Neural crest cell (in vitro differentiated cells): ENCODE measurements at places on chromosomes 4 and X. TPM values are rescaled to one million over a fixed set of nuclear protein-coding genes. Genes with fewer than 3 reads are reported as not detected.

Gene GPM6B
- total RNA-seq: 119 and 129 TPM in 2 replicates

DNA sequence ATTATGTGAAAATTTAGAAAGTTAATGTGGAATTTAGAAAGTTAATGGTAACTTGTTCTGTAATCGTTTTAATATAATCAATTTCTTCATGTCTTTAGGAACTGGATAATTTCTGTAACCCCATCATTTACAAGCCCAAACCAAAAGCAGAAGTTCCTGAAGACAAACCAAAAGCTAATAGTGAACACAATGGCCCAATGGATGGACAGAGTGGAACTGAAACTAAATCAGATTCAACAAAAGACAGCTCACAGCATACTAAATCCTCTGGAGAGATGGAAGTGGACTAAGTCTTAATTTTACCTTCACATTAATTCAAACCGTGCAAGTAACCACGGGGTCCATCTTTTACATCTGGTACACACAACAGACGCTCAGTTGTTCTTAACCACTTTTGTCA lies 48.1 kb upstream of the PLK4 start:
- no peak for DNase-seq

DNA sequence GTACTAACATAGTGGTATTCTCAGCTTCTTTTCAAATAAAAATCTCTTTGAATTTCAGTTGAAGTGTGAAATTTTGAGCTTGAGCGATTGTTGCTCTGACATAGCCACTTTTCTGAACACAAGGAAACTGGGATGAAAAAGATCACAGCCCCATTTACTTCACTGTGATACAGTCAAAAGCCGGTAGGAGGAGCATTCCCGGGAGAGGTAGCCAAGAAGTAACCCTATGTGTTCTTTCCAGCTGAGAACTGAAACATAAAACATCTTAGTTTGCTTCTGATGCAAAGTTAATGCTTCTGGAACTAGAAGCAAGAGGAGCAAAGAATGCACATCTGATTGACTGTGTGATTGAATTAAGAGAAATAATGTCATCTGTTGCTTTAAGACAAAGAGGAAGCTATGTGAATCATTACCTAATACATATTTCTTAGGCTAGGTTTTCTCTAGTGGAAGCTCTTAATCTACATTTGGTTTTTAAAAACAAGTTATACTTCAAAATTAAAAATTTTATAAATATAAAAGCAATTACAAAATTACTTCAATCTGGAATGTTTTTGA lies 88.3 kb upstream of the UNC5C start:
- peak; percentile 20 for DNase-seq

Gene STIM2
- total RNA-seq: 30.5 and 31.5 TPM in 2 replicates

GRCh38 chrX:13028871-13029636 lies 15.4 kb downstream of the FAM9C start:
- no peak for DNase-seq

Gene ALAS2
- total RNA-seq: not detected in 2 replicates

- DNase-seq: no peak
Observed at GRCh38 chr4:70946939-70947338, 44.8 kb downstream of the MOB1B start.

Gene TRPC5OS
- not detected in 2 replicates for total RNA-seq

Gene STPG2
- 0.21 and 0.23 TPM in 2 replicates for total RNA-seq

DNA sequence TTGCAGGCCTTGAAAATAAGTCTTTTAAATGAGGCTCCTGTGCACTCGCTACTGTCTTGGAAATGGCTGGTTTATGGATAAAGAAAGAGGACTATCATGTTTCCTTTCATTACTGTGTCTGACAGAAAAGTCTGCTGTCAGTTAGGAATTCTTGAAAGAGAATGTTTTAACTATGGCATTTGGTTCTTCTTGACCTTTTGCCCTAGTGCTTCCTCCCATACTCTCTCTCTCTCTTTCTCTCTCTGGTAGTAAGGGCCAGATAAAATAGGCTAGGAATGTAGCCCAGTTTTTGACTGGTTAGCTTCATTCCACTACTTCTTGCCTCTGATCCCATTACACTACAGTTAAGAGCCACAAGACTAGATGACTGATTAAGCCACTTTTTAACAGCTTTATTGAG lies 29.8 kb downstream of the YY2 start:
- no peak for DNase-seq

GRCh38 chr4:138602664-138603063 lies 360.5 kb upstream of the SLC7A11 start:
- no peak for DNase-seq

Gene BEND2
- total RNA-seq: not detected in 2 replicates

GRCh38 chrX:38657562-38657961 lies 96.2 kb downstream of the TSPAN7 start:
- DNase-seq: no peak

DNA sequence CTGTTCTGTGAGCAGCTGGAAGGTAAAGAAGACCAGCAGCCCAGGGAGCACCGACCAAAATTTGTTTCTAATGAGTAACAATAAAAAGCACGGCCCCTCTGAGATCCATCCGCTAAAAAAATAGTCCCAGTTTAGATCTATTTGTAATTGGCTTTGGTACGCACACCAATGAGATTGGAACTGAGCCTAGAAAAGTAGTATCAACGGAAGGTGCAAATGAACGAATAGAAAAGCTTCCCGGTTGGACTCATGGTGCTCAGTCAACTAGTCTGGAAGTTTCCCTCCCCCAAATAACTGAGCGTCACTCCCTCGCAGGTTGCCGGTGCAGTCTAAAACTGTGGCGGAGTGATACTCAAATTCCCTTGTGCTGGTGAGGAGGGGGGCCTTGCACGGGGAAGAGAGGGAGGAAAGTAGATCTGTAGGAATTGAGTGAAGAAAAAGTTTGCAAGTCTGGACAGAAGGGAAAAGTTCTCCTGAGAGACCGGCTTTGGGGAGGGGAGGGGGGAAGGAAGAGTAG lies at the start of gene COL4A5:
COL4A5 (plus strand) TSS at position 413 of the 517 bp plus-strand sequence. CDS start 288 bp downstream, outside the sequence.
- peak; percentile 57 for DNase-seq

DNA sequence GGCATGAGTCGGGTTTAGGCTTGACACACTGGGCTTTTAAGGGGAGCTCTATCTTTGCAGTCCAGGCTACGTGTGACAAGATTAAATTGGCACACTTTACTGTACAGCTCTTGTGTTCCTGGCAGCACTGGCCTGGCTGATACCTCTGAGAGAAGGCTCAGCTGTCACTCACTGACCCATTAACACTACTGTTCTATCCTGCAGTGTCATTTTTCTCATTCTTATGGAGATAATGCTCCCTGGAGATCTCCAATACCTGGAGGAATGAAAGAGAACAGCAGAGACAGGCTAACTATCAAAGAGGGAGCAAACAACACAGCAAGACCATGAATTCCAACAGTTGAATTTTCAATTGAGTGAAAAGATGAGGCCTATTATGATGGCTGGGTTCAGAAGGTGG lies 1.7 kb upstream of the PDHA2 start:
- DNase-seq: no peak

DNA sequence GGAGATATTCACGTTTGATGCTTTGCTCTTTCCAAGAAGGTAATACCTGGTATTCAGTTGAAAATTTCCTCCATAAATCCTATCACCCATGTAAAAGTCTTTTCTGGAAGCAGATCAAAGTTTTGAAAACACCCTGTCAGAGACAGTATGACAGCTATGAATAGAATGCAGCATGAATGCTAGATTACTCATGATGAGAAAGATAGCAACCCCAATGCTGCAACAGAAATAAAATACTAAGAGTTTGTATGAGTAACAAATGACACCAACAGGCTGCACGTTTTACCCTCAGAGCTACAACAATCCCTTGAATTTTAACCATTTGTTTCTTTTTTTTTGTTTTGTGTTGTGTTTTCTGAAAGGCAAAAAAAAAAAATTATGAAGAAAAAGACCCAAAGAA lies 108.6 kb downstream of the ARHGAP6 start:
- no peak for DNase-seq

DNA sequence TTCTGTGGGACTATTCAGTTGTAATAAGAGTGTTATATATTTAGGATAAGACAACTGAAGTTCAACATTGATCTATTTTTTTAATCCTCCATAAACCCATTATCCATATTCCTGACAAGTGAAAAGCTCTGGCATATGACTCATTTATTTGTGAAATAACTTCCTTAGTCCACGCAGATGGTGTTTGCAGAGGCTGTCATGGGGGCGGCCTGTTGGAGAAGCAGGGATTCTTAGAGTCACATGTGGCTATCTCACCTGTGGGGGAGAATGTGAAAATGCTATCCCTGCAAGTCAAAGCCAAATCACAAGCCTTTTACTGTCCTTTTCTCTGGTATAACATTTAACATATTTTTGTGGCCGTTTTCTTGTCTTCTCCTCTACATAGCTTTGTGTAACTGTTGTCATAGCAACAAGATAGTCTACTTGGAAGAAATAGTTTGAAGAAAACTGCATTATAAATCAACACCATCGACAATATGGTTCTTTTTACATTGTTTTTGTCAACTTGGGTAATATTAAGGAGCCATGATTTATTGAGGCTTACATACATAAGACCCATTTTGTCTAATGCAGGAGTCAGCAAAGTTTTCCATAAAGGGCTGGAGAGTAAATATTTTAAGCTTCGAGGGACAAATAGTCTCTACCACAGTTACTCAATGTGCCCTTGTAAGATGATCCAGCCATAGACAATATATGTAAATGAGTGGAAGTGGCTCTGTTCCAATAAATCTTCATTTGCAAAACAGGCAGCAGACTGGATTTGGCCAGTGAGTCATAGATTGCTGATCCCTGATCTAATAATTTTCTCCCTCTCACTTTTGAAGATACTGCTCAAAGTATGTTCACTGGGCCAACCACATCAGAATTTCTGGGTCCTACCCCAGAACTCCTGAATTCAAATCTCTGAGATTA lies 395.0 kb downstream of the DTHD1 start:
- DNase-seq: no peak

Gene VCX3A
- 0.58 and 0.68 TPM in 2 replicates for total RNA-seq

- DNase-seq: no peak
Observed at GRCh38 chr4:123229286-123229685, 167.3 kb upstream of the SPRY1 start.

DNA sequence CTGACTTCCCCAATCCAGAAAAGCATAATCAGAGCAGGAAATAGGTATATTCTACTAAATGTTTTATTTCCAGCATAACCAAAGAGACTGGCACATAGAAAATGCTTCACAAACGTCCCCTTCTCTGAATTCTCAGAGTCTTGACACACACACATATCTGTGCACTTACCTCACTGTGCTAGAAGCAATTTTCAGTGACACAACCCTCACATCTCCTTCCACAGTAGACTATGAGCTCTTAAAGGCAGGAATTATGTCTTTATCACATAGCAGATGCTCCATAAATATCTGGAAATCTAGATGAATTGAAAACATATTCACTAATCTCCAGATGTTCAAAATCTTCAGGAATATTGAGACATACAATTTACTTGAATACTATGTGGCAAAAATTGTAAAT lies 5.9 kb downstream of the SOWAHB start:
- no peak for DNase-seq

Gene SGMS2
- 1.4 and 1.6 TPM in 2 replicates for total RNA-seq

DNA sequence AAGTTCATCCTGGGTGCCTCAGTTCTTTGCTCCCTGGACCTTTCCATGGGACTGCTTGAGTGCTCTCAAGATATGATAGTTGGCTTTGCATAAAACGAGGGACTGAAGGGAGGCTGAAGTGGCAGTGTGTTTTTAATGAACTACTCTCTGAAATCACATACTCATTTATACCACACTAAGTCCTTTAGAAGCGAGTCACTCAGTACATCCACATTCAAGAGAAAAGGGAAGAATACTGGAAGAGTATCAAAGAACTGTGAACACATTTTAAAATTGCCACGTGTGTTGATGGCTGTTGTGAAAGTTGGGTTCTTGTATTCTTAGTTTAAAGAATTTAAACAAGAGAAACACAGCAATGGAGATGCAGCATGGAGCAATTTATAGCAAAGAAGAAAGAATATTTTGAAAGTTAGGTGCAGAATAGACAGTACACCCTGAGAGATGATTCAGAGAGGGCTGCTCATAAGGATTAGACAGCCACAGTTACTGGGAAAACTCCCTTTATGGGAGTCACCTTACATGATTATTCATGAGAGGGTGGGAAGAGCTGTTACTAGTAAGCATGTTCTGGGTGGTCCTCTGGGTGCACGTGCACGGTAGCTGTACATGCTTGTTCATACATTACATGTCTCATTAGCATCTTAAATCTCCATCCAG lies 380.7 kb downstream of the ADGRL3 start:
- no peak for DNase-seq

DNA sequence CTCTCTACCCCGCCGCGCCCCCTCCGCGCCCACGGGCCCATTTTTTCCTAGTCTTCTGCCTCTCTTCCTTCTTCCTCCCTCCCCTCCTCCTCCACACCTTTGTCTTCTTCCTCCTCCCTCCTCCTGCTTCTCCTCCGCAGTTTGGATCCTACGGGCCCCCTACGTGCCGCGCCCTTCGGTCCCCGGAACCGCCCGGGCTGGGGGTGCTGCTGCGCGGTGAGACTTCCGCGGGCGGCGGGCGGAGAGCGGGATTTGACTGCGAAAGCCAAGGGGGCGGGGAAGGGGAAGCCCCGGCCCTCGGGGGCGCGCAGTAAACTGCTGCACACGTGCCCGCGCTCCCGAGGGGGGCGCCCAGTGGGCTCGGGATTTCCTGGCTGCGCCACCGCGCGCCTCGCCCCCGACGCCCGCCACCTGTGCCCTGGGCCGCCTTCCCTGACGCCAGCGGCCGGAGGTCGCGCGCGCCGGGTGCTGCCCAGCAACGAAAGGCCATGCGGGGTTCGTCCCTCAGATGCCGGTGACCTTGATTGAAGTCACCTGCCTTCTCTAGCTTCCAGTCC lies 3.3 kb upstream of the NKX3-2 start:
- DNase-seq: no peak

GRCh38 chr4:102472441-102473013 lies 28.6 kb upstream of the NFKB1 start:
- no peak for DNase-seq

Gene UGT8
- 5.9 and 6.3 TPM in 2 replicates for total RNA-seq

GRCh38 chrX:107718156-107718621 lies 57.4 kb downstream of the TSC22D3 start:
- DNase-seq: peak; percentile 61

DNA sequence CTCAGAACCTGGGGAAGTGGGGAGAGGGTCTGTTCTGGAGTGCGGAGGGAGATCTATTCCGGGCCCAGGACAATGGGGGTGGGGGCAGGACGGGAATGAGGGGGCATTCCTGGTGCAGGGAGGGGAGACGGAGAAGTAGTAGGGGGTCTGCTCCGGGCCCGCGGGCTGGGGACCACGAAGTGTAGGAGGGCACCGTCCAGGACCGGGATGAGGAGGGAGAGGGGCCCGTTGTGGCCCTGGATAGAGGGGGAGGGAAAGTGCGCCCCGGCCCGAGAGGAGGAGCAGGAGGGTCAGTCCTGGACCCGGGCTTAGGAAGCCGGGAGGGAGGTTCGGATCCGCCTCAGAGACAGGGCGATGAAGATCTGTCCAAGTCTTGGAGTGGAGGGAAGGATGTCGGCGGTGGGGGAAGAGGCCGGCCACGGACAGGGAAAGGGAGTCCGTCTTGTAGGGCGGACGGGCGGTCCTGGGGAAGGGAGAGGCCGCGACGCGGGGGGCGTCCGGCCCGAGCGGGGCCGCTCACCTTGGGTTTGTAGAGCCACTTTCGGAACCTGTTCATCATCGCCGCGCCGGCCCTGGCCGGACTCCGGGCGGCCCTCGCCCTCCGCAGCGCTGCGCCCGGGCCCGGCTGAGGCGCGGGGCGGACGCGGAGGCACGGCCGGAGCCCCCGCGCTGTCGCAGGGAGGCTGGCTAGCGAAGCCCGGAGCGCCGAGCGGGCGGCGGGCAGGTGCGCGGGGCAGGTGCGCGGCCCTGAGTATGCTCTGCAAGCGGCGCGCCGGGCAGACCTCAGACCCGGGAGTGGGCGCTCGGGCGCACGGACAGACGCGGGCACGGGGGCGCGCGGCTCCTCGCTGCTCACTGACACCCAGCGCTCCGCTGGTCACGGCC lies at the start of gene ZFYVE28:
ZFYVE28 (minus strand) TSS at position 881 of the 885 bp plus-strand sequence; CDS start at position 559, 322 bp downstream.
- no peak for DNase-seq

GRCh38 chr4:8401665-8402064 lies 38.9 kb downstream of the ACOX3 start:
- DNase-seq: no peak

Gene CC2D2A
- total RNA-seq: 26.2 and 27.8 TPM in 2 replicates

Gene EXOC1
- 25.9 and 27.3 TPM in 2 replicates for total RNA-seq

Gene CDKL2
- total RNA-seq: 1.1 and 1.8 TPM in 2 replicates
